H1 (cell line): ENCODE measurements at places on chromosomes 16 and 17. TPM values are rescaled to one million over a fixed set of nuclear protein-coding genes. Genes with fewer than 3 reads are reported as not detected.

Gene AIPL1
- total RNA-seq: 0.71 TPM in 1 of 2 replicates, not detected in the other

- DNase-seq: no peak
Measured at GRCh38 chr17:6872936-6873335, 41.4 kb upstream of the TEKT1 start.

GRCh38 chr16:87278191-87279093 lies 38.8 kb downstream of the C16orf95 start:
- DNase-seq: peak; percentile 90

- peak; percentile 7 for DNase-seq
Measured at GRCh38 chr17:60627124-60627523, 27.1 kb downstream of the PPM1D start.

DNA sequence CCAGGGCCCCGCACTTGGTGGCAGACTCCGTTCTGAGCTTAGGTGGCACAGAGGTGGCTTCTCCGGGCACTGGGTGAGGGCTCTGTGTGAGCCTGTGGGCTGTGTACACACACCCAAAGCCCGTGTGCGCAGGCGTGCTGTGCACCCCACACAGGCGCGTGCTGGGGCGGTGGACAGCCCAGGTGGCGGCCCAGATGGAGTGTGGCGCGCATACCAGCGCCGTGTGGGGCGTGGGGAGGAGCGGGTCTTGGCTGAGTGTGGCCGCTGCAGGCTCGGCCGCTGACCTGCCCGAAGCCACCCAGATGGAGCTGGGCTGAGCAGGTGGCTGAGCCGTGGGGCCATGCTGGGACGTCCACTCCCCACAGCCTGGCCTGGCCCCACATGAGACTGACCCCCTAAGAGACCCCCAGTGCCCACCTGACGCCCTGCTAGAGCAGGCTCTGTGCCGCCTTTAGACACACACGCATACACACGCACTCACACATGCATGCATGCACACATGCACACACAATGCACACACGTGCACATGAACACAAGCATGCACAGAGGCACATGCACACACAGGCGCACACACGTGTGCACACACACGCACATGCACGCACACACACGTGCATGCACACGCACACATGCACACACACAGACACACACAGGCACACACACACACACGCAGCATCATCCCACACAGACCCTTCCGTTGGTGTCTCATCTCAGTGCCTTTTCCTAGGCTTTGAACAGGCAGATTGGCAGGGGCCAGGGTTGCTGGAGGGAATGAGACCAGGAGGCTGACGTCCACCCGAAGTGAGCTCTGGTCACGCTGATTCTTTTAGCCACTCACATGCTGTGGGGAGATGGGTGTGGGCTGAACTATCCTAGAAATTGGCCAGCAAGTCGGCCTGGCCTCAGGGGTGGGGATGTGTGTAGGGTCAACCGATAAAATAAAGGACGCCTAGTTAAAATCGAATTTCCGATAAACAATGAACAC lies 2.1 kb downstream of the PRR35 start:
- no peak for DNase-seq

Gene MT1A
- total RNA-seq: not detected in 2 replicates

Gene ABCC6
- total RNA-seq: 1.3 and 1.8 TPM in 2 replicates

Gene EFCAB3
- not detected in 2 replicates for total RNA-seq

Gene CDRT4
- total RNA-seq: 1.4 and 2.6 TPM in 2 replicates

DNA sequence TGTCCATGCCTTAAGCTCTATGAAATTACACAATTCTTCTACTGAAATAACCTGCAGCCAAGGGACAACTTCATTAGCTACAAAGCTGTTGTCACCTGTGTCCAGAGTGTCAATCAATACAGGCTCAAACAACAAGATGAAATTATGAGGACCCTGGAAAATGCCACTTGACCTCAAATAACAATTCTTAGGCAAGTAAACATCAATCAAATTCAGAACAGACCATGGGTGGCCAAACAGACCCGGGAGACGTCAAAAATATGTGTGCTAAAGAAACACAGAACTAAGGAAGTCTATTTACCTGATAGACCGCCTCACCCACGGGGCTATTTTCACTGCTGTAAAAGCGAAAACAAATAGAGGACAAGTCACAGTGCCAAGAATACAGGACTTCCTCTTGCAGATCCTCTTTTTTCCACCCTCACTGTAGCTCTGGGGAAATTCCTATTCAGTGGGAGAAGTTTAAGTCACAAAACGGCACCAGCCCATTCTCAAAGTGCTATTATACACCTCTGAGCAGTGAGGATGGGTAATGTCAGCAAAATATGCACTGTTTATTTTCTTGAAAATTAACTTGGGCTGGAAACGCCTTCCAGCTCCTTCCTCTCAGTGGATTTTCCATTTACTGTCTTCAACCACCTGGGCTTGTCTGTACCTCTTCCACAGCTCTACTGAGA lies 2.7 kb downstream of the LITAF start:
- DNase-seq: no peak

Gene BRIP1
- 19.1 and 19.2 TPM in 2 replicates for total RNA-seq

DNA sequence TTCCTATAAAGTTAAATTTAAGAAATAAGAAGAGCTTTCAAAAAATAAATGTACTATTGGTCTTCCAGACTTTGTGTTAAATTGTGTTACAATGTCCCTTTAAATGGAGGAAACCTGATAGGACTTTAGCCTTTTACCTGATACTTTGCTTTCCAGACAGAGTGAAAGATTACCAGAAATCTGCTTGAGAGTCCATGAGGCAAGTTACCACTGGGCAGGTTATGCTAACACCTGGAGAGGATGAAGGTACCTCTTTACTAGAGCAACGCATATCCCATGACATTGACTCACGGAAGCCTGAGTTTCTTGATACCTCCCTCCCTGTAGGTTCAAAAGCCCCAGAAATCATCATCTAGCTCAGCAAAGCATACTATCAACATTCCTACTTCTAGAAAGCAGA lies 143.9 kb upstream of the C17orf78 start:
- DNase-seq: no peak

DNA sequence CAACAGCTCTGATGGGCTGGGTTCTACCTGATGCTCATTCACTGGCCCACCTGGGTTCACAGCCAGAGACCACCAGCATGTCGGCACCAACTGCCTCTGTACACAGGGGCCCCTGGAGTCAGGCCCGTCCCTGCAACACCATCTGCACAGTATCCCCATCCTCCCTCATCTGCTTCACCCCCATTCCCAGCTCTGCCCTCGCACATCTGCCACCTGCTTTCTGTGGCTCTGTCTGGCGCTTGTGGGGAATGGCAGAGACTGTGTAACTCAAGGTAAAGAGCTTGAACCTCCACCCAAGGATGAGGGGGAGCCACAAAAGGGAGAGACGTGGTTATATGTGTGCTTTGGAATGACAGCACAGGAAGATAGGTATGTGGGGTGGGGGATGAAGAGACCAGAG lies 27.2 kb downstream of the SMPD3 start:
- no peak for DNase-seq

DNA sequence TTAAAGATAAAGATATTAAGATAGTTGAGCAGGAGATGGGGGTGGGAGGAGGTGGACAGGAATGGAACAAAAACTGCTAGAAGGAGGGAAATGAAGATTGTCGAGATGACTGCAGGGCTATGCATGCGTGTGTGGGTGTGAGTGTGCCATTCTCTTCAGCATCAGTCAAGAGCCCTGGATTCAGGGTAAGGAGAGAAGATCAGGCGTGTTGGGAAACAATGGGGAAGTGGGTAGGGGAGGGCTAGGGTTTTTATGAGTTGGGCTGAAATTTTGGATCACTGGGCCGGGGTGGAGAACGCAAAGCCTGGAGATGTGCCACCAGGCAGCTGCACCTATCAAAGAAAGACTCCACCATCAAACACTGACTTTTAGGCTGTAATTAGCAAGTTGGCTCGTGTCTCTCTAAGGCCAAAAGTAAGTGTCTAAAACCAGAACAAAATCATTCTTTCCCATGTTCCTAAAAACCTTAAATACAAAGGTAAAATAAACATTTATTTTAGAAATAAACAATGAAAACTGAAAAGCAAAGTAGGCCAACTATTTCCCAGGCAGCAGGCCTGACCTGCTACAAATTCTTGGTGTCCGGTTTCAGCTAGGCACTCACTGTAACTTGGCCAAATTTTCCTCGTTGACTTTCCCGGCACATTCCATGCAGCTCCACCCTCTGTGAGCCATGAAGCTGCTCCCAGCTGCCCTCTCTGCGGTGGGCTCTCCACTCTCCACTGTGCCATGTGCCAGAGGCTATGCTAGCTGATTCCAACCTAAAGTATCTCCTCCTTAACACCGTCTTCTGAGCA lies 4.2 kb downstream of the CDRT4 start:
- no peak for DNase-seq

DNA sequence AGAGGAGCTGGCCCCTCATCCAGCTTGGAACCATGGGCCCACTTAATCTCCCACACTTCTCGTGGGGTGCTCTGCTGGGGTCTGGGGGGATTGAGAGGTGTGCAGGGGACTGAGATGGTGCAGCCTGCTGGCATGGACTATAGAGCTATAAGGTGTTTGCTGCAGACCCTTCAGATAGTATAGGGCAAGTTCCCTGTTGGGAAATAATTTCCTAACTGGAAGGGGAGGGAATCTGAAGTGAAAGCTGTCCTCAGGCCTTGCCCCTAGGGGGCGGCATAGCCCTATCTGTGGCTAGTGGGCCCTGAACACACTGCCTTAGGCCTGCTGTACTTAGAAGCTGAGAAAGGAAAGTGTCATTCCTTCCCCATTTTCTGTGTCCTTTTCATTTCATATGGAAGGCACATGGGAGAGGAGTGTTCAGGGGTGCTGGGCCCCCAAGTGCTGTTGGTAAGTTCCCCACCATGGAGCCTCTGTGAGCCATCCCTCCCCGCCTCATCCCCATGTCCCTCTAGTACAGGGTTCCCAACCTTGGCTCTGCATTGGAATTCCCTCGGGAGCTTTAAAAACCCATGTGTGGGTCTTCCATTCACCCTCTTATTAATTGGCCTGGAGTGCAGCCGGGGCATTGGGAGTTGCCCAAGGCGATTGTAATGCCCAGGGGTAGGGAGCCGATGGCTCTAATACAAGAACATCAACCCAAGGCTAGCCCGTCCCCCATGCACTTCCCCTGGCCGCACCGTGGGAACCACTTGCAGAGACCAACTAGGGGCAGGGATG lies 19.7 kb downstream of the GOSR2 start:
- DNase-seq: peak; percentile 91

Gene KRT12
- not detected in 2 replicates for total RNA-seq

Gene BLMH
- 74.3 and 75.3 TPM in 2 replicates for total RNA-seq

Gene ZNF597
- 2.3 and 2.6 TPM in 2 replicates for total RNA-seq

GRCh38 chr16:85861095-85861825 lies 37.7 kb upstream of the IRF8 start:
- no peak for DNase-seq

- DNase-seq: peak; percentile 83
Measured at GRCh38 chr17:49508061-49508865, 13.2 kb downstream of the NGFR start.

DNA sequence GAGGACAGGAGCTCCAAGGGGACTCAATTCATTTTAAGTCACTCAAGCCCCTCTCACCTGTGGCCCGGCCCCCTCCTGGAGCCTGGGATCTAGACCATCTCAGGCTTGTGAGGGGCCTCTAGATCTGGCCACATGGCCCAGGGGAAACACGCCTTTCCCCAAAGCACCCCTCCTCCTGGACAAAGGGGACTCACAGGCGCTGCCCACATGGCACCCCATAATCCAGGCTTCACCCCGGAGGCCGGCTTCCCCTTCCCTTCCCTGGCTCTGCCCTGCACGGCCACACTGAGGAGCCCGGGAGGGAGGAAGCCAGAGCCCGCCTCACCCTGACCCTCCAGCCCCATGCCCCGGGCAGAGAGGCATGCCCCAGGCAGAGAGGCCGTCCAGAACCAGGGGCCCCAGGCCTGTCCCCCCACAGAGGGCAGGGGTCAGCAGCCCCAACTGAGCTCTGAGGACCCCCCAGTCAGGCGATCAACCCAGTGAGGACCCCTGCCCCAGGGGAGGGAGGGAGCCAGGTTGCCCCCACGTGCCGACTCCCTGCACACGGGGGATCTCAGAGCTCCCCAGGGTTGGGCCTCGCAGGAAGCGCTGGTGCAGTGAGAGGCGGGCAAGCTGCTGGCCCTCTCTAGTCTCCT lies 10.9 kb downstream of the HS3ST6 start:
- no peak for DNase-seq

GRCh38 chr16:70331588-70332358 lies 14.9 kb upstream of the DDX19A start:
- no peak for DNase-seq

- no peak for DNase-seq
Measured at GRCh38 chr16:78434401-78434800, 334.9 kb downstream of the WWOX start.

DNA sequence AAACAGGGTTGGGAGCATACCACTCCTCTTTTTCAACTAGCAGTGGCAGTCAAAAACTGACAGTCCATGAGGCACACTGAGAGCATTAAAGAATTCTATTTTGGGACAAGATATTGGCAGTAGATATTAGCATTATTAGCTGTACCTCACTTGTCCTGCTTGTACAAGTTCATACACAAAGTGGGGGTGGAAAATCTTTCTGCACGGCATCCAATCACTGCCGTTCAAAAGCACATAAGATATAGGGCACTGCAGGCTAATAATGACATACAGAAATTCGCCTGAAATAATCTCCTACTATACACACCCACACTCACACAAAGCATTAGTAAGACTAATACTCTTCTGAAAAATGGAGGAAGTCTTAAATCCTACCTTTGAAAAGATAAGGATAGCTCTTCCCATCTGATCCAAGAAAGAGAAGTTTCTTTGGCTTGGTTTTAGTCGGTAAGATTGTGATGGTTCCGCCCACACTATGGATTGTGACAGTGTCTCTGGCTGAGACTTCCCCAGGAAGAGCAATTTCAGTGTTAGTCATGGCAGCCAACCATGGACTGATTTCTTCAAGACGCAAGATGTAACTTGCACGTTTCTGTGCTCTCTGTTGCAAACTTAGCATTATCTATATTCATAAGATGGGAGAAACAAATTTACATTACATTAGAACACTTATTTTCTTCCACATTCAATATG lies 40.6 kb upstream of the ARL6IP1 start:
- no peak for DNase-seq

Gene MRPL27
- total RNA-seq: 75.6 and 82.6 TPM in 2 replicates

DNA sequence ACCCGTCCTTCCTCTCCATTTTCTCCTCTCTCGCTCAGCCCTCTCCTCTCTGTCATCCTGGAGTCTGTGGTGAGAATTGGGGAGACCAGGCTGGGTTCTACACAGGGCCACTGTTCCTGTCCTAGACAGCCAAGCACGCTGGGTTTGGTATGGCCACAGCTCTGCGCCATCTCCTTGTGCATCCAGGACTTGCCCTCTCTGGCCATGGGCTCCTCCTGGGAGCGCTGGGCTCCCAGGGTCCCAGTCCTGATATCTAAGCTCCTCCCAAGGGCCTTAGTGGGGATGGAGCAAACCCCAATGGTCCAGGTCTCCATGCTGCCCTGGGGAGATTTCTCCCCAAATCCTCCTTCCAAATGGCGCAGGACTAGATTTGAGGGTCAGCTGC lies 27.2 kb upstream of the ITGA3 start:
- DNase-seq: no peak

Gene SHCBP1
- total RNA-seq: 14.8 and 15.3 TPM in 2 replicates

Gene CYB5D1
- 15.5 and 18.0 TPM in 2 replicates for total RNA-seq
